ENCODE measurements at places on chromosomes 7 and 10.

DNA sequence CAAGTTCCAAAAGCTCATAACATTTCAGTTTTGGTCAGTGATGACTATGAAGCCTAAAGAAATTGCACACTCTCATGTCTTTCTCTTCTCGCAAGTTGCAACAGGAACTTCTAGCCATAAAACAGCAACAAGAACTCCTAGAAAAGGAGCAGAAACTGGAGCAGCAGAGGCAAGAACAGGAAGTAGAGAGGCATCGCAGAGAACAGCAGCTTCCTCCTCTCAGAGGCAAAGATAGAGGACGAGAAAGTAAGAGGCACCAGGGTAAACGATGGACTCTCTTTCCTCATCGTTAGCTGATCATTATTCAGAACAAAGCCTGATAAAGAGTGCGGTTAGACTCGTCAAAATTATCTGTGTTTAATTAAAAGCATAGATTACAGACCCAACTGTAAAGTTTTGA lies 94.7 kb downstream of the HDAC9 start:
- DNase-seq = no peak

- peak; percentile 71 for DNase-seq
These were observed 1.2 kb downstream of the HNRNPF start for GRCh38 chr10:43407576-43408330.

GRCh38 chr10:102780527-102780808 lies 36.7 kb downstream of the WBP1L start:
- DNase-seq = no peak

- no peak for DNase-seq
These were observed 4.9 kb downstream of the COL17A1 start for GRCh38 chr10:104080762-104081161.

- DNase-seq = no peak
These were observed 20.2 kb downstream of the C10orf67 start for GRCh38 chr10:23324351-23324750.

GRCh38 chr7:45347804-45348203 lies 190.2 kb downstream of the RAMP3 start:
- no peak for DNase-seq

DNA sequence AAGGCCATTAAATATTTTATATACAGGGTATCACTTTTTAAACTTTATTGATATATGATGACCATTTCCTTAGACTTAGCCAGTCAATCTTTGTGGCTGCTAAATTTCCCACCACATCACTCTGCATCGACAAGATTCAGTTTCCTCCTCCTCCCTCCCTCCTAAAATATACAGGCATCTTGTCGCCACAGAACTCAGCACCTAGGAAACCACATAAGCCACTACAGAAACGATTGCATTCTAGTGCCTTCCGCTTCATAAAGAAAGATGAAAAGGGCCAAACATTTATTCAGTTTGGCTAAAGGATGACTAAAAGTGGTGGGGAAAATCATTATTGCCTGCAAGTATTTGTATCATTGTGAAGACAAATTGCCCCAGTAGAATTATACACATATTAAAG lies 30.7 kb downstream of the ERCC6 start:
- DNase-seq = no peak

DNA sequence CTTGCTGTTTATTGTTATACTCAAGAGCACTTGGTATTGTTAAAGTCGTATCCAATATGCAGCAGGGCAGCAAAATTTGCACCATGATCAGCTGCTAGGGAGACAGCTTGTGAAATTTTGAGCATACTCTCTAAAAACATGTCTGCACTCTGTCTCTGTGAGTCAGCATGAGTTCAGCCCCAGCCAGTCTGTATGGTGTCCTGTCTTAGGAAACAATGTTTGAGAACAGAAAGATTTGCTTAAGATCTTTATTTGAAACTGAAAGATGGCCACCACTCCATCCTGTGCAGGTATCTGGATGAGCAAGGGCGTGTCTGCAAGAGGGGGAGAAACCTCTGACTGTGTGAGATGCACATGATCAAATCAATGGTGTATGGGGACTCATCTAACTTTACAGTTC lies 97.1 kb downstream of the GNAI1 start:
- no peak for DNase-seq

- DNase-seq = no peak
These were observed 35.2 kb upstream of the PNLIP start for GRCh38 chr10:116510565-116510964.

GRCh38 chr10:5147255-5147980 lies 37.5 kb downstream of the AKR1C8 start:
- no peak for DNase-seq

DNA sequence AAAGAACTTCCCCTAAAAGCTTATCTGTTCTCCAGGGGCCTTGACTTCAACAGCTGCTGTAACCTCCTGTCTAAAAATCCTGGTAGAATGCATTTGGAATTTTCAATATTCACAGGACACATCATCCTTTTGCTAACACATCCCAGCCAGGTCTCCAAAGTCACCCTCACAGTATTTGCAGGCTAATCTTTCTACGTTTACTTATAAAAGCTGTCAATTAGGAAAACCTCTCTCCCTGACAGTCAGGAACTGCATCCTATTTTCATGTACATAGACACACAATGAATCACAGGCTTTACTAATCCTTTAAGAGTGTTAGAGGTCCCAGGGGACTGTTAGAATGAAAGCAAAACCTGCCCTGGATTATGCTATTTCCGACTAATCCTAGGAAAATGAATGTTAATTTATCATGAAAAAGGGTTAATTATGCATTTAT lies 102.2 kb downstream of the GFRA1 start:
- DNase-seq = no peak

GRCh38 chr10:77282163-77282562 lies 355.4 kb downstream of the KCNMA1 start:
- no peak for DNase-seq

- DNase-seq = no peak
These were observed 56.2 kb upstream of the ATP6V0A4 start for GRCh38 chr7:138854115-138854645.

- DNase-seq = no peak
These were observed 143.2 kb downstream of the NRCAM start for GRCh38 chr7:108313086-108313485.

- no peak for DNase-seq
These were observed 40.4 kb upstream of the OPN4 start for GRCh38 chr10:86613905-86614304.

DNA sequence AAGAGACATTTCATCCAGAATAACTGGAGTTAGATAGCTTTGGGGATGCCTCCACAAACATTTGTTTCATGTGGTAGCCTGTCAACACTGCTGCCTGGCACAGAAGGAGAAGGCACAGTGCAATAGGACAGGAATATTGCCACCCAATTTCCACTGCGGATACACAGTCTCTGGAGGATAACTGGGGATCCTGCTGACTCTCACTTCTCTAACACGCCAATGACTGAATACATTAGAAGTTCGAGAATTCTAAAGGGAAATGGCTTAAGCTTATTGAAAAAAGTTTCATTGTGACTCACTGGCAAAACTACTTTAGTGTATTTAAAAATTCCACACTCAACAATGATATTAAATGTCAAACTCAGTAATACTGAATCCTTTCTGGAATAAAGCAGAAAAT lies 12.9 kb downstream of the ARL3 start:
- no peak for DNase-seq

- no peak for DNase-seq
These were observed 293.4 kb upstream of the C7orf33 start for GRCh38 chr7:148296994-148297644.

- no peak for DNase-seq
These were observed 60.7 kb downstream of the OTUD1 start for GRCh38 chr10:23499372-23500132.

DNA sequence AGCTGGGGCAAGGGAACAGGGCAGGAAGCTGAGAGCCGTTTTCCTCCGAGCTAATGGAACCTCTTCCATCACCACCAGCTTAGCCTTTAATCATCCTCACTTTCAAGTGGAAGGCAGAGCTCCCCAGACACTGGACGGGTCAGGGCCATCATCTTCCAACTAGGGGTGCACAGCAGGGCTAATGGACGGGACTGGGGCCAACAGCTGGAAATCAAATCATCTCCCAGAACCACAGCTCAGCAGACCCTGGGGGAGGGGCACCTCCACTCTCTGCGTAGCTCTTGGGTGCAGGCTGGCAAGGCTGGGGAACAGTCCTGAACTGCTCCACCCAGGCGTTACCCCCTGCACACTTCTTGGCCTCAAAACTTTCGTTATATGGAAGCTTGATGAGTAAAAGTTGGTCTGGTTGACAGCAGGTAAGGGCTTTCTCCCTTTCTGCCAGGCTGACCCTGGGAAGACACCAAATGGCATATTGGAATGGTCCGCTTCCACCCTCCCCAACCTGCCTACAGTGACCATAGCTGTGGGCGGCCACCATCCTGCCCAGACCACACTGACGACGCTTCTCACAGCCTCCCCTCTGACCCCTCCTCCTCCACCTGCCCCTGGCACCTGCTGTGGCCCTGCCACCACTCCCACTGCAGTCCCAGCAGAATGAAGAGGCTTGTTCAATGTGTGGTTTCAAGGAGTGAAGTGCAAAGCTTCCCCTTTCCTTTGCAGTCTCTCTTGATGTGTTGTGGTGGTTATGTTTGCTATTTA lies 51.7 kb upstream of the RET start:
- no peak for DNase-seq

GRCh38 chr7:22811746-22812280 lies 10.8 kb downstream of the TOMM7 start:
- DNase-seq = no peak

DNA sequence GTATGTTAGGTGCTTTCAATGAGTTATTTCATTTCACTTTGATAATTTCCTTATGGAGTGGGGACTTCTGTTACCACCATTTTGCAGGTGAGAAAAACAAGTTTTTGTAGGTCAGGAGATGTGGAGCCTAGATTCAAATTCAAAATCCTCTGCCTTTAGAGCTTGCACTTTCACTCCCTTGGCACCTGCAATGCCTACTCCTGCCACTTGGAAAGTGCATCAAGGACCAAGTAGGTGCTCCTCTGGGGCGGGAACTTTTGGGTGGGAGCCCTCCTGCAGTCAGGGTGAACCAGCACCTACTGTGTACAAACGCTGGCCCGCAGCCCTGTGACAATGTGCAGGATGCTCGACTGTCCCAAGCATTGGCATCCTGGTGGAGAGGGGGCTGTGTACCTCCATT lies 199.0 kb downstream of the EMX2 start:
- no peak for DNase-seq

DNA sequence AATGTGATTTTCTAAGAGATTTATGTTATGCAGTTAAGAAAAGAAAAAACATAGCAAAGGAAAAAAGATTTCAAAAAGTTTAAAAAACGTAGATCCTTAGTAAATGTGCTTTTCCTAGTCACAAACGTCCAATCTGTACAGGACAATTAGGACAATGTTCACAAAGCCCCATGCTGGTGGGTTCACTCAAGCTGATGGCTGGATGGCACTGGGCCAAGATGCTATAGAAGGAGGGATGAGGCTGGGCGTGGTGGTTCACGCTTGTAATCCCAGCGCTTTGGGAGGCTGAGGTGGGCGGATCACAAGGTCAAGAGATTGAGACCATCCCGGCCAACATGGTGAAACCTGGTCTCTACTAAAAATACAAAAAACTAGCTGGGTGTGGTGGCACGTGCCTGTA lies 22.1 kb downstream of the SVIL start:
- no peak for DNase-seq

DNA sequence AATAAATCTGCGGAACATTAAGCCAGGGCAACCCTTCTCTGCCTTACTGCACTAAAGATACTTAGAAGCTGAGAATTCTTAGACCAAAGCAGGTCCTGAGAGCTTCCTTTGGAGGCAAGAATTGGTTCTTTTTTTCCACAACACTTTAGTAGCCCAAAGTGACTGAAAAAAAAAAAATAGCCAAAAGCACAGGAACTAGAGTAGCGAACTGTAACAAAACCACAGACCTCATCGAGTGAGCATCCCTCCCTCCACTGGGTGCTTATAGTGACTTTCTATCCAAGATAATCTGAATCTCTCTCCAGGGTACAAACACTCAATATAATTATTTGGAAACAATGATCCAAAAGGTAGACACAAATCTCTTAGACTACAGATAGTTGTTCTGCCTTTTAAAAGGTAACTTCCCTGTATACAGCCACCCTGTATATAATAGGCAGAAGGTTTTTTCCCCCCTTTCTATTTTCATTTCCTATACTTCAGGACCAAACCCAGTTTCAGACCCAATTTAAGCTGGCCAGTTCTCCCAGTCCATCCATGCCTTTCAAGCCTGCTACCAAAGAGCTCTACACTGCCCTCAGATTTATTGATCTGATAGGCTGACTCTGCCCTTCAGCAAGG lies 31.6 kb upstream of the KCNIP2 start:
- DNase-seq = no peak

- no peak for DNase-seq
These were observed 919 bp downstream of the MAFK start for GRCh38 chr7:1531263-1531978.

GRCh38 chr10:110840225-110840922 lies 31.4 kb upstream of the PDCD4 start:
- DNase-seq = no peak

DNA sequence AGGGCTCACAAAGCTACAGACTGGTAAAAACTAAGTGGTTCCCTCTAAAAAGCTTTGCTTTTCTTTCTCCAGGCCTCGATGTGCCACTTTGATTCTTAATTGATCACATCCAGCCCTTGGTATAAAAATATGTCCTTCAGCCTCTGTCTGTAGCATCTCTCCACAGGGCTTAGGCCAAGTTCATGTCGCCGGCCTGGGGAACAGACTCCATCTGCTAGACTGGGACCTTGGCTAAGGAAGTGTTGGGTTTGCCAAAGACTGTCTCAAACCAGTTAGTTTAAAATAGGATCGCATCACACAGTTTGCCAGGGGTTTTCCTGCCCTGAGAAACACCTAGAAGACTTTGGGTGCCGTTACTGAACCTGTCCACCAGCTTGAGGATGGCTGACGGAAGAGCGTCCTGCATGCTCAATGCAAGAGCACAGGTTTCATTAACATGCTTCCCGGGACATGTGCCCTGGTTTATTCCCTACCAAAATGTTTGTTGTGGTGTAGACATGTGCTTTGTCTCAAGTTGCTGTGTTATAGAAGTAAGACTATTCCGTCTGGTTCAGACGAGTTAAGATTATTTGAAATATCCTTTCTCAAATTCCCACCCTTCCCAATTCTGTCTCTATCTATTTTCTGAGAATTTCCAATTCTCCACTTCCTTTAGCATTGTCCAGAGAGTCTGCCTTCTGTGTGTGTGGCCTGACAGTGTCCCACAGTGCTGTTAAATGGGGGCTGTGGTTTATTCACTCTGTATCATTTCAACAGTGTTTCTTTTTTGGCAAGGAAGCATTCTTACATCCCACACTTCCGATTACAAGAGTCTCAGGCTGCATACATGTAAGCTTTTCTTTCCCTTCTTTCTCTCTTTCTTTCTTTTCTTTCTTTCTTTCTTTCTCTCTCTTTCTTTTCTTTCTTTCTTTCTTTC lies 334.7 kb downstream of the INHBA start:
- no peak for DNase-seq

GRCh38 chr10:110825508-110825907 lies 46.2 kb upstream of the PDCD4 start:
- no peak for DNase-seq

- no peak for DNase-seq
These were observed 183.8 kb downstream of the SRPK2 start for GRCh38 chr7:105204953-105205352.

DNA sequence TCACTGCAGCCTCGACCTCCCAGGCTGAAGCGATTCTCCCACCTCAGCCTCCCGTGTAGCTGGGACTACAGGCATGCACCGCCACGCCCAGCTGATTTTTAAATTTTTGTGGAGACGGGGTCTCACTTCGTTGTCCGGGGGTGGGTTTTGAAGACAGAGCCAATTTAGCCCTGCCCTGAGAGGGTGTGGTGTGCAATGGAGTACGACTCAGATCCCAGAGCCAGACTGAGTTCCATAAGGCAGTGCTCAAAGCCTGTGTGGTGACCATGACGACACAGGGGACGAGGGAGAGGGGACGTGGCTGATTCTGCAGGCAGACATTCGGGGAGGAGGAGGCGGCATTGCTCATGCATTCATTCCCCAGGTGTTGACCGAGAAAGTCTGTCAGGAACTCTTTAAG lies 72.1 kb downstream of the ZMIZ1 start:
- no peak for DNase-seq
